ENCODE measurements at places on chromosomes 13 and 19.

DNA sequence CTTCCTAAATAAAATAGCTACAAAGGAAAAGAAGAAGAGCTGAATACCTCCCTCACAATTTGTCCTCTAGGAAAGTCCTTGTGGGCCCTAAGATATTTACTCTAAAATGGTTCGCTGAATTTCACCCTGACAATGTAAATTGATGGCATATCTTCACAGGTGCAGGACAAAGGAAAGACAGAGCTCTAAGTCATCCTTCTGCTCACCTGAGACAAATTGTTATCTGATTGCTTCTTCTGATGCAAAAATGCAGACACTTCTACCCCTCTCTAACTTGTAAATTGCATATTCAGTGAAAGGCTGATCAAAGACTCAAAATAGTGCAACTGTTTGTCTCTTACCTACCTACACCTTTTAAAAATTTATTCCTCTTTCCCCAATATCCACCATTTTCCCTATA, 747.2 kb upstream of the PRR20A start:
- no peak for DNase-seq

GRCh38 chr13:22253107-22253506, 582.2 kb downstream of the FGF9 start:
- DNase-seq: no peak

DNA sequence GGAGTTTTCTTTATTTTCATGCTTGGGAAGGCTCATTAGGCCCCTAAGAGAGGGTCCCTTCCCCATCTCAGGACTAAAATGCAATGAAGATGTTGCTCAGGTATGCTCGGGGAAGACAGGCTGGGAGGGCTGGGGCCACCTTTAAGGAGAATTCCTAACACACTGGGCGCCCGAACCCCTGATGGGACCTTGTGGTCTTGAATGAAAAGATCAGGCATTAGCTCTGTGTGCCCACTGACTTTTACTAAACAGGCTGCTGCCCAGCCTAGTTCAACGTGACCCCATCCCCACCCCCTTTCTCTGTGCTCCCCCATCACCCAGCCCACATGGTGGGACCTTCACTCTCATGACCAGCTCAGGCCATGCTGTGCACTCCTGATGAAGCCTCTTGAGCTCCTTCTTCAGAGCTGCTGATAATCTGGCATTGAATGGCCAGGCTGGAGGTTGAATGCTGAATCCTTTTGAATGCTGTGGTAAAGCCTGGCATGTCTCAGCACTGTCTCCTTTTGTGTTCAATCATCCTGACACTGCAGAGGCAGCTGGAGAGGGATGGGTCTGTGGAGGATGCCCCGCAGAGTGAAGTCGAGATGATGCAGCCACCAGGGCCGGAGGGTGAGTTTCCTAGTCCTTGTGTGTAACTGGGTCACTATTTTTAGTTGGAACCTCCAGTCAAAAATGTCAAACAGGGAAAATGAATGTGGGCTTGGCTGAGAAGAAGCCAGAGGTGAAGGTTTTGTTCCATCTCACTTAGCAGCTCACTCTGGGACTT, 209.1 kb downstream of the UQCRFS1 start:
- DNase-seq: no peak

GRCh38 chr19:36114721-36115452, at the start of gene POLR2I:
TSS of gene POLR2I (minus strand) at chr19:36114875. CDS start at chr19:36114856, 19 bp downstream.
- peak; percentile 99 for DNase-seq

DNA sequence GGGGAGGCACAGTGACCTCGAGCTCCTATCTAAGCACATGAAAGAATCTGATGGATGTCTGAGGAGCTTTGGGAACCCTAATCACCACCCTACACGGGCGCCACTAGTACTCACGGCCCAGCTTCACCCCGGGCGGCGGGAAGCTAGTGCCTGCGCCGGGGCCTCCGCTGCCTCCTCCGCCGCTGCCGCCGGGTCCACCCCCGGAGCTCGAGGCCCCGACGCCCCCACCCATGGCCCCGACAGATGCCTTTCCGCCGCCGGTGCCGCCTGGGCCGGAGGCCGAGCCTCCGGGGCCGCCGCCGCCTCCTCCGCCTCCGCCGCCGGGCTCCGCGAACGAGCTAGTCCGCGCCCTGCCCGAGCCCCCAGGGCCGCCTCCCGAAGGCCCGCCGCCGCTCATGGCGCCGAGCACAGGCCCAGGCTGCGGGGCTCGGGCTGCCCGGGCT, 312 bp downstream of the GSK3A start:
- no peak for DNase-seq

GRCh38 chr13:36921631-36922301, 1.7 kb upstream of the SMAD9 start:
- DNase-seq: no peak

- DNase-seq: no peak
These were observed 476.7 kb downstream of the RFC3 start for GRCh38 chr13:34294483-34295129.

GRCh38 chr19:1470305-1471009, 8.6 kb downstream of the C19orf25 start:
- DNase-seq: no peak

DNA sequence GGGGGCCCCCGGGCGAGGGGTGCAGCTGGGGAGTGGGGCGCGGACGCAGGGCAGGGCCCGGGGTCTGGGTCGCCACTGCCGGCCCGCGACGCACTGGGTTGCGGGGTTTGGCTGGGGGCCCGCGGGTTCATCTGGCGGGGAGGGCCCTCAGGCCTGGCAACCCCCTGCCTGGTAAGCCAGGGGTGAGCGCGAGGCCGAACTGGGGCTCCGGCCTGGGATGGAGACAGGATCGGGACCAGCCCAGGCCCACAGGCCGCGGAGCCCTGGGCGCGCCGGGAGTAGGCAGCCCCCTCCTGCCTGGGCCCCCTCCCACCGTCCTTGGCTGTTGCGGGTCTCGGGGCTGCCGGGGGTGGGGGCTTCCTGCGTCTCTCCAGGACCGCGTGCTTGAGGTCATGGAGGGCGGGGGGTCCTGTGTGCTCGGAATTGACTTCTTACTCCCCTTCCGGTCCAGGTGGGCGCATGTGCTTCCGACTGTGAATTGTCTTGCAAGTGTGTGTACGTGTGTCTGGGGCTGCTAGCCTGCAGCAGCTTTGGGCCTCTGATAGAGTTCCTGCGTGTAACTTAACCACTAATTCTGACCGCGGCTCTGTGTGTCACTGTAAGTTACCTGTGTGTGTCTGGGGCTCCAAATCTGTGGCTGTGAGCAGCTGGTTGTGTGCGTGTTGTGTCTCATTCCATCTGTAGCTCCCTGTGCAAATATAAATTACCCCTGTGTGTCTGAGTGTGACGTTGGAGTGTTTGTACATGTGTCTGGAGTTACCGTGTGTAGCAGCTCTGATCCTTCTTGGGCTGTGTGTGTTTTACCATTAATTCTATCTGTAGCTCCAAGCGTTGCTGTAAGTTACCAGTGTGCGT, 751 bp downstream of the GRAMD1A start:
- peak; percentile 50 for DNase-seq

DNA sequence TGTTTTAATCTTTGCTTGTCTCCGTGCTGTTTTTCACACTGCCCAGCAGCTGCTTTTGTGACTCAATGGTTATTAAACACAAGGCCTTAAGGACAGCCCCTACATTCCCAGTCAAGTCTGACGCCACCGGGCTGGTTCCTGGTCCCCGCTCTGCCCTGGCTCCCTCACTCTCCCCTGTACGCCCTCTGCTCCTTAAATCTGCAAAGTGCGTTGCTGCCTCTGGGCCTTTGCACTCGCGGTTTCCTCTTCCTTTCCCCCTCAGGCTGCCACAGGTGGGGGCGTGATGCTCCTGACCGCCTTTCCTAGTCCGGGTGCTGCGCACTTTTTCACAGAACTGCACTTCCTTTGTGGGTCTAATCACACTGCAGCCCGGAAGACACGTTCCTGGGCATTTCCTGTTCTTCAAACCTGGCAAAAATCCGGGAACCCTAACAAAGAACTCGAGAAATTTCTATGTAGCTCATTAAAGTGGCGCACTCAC, 25.6 kb downstream of the NOSIP start:
- DNase-seq: no peak

GRCh38 chr19:15195371-15196334, 5.1 kb downstream of the NOTCH3 start:
- DNase-seq: no peak

GRCh38 chr13:61531383-61532065, 115.9 kb upstream of the PCDH20 start:
- DNase-seq: no peak

DNA sequence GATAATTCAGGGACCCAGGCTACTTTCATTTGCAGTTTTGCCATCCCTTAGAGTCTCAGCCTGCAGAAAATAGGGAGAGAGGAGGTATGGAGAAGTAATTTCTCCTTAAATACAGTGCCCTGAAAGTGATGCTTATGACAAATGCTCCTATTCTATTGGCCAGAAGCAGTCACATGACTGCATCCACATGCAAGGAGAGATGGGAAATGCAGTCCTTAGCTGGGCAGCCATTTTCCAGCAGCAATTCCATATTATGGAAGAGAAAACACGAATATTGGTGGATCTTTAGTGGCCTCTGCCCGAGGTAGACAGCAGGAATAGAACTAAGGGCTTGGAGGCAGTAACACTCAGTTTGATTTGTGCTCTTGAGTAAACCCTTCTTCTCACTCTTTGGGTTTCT, 39.4 kb downstream of the VAV1 start:
- DNase-seq: no peak

GRCh38 chr13:40197936-40198595, 468.4 kb downstream of the FOXO1 start:
- no peak for DNase-seq

- DNase-seq: no peak
These were observed 9.3 kb upstream of the GTF3A start for GRCh38 chr13:27415116-27415515.

DNA sequence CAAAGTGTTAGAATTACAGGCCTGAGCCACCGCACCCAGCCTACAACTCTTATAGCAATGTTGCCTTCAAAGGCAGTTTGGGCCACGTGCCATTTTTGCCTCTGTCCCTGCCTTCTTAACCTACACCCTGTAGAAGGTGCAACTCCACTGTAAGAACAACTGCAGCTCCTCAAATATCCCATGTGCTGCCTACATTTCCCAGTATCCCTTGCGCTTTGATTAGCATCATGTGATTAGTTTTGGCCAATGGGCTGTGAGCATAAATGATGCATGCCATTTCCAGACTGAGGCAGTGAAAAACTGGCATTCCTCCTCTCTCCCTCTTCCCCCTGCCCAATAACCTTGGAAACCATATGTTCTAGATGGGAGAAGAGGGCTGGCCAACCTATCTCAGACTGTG, 75.2 kb upstream of the MRI1 start:
- DNase-seq: no peak
